ENCODE measurements at places on chromosomes 11 and 22. TPM values are rescaled to one million over a fixed set of nuclear protein-coding genes. Genes with fewer than 3 reads are reported as not detected.

DNA sequence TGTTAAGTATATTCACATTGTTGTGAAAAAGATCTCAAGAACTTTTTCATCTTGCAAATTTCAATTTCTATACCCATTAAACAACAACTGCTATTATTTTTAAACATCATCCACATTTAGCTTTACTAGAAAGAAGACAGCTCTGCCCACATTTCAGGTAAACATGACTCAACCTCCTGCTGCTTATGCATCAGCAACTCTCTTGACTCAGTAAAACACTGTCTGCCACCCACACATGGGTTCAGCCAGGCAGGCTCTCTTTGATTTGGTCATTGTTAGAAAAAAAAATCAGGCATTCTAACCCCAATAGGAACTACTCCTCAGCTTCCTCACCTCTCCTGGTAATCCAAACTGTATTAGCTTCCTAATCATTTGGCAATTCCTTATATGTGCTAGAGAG is 5.1 kb upstream of the ENDOD1 start:
- no peak for DNase-seq

- peak; percentile 51 for DNase-seq
Measured at GRCh38 chr11:72263361-72263760, 19.4 kb upstream of the PHOX2A start.

- DNase-seq: no peak
Measured at GRCh38 chr11:121494355-121495099, 41.8 kb upstream of the SORL1-AS1 start.

CASP1 gene
- total RNA-seq: 16.6 TPM

RAG2 gene
- not detected for total RNA-seq

LIF gene
- total RNA-seq: 4.1 TPM

- DNase-seq: no peak
Measured at GRCh38 chr11:35246745-35247144, 107.8 kb downstream of the CD44 start.

CYTH4 gene
- 1.2 TPM for total RNA-seq

ARHGAP1 gene
- 15.4 TPM for total RNA-seq

GRCh38 chr11:61337706-61338470 is 4.9 kb downstream of the TKFC start:
- DNase-seq: no peak

GRCh38 chr11:61454520-61454919 is 24.6 kb downstream of the SDHAF2 start:
- no peak for DNase-seq
